ENCODE measurements at places on chromosomes 3 and 15.

DNA sequence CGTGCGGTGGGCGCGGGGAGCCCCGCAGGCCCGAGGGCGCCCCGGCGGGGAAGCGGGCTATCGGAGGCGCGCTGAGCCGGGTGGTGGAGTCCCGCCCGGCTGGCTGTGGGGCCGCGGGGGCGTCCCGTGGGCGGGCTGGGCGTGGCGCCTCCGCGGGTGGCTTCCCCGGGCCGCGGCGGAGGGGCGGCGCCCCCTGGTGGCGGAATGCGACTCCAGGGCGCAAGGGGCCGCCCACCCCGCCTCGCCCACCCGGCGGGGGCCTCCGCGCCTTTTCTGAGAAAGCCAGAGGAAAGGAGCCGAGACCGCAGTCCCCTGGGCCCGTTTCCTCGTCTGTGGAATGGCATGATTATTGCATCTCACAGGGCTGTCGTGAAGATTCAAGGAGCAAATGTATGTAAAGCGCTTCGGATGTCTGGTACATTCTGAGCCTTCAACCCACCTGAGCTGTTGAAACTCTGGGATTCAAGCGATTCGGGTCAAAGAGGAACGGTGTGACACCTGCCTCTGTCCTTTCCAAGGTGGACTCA lies 31.9 kb upstream of the RAB6B start:
- ATAC-seq, result peak; percentile 65

- no peak for ATAC-seq
These were observed 4.3 kb upstream of the AP4E1 start for GRCh38 chr15:50904211-50904610.

- peak; percentile 90 for ATAC-seq
These were observed at the start of gene TMEM158 for GRCh38 chr3:45226206-45226915. TSS of gene TMEM158 (minus strand) at chr3:45226287. CDS start at chr3:45226027, 260 bp downstream.

DNA sequence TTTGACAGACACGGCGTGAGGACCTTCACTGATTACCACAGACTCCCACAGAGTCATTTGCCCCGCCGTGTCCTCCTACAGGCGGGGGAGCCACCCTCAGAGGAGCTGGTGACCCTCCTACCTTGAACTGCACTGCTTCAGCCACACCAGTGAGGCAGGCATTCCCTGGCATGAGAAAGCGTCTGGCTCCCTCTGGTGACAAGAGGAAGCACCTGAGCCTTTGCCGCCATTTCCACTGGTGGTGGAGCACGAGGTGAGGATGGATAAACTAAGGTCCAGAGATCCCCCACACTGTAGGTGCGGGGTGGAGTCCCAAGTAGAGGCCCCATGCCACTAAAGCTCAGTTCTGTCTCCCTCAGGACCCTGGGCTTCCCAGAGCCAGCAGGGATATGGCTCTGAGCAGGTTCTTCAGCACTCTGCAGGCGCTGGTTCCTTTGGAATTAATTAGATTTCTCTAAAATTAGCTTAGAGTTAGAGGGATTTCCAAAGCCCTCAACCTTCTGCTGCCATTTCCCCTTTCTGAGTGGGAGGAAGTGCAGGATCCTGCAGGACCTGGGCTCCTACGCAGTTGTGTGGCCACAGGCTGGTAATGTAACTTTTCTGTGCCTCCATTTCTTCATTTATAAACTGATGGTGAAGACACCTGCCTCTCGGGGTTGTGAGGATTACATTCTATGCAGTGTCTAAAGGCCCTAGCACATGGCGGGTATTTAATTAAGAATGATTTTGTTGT lies 224.0 kb downstream of the SLCO3A1 start:
- ATAC-seq, result peak; percentile 77

GRCh38 chr15:25268166-25268565 lies 170.7 kb downstream of the UBE3A start:
- ATAC-seq, result no peak

GRCh38 chr15:83398626-83399025 lies 48.5 kb upstream of the SH3GL3 start:
- ATAC-seq, result peak; percentile 74

All from esophagus mucosa (tissue), 1 donor.